ENCODE measurements at places on chromosomes 2 and 18. TPM values are rescaled to one million over a fixed set of nuclear protein-coding genes. Genes with fewer than 3 reads are reported as not detected.

GRCh38 chr2:211930331-211930730 is 608.3 kb downstream of the ERBB4 start:
- DNase-seq = no peak

DNA sequence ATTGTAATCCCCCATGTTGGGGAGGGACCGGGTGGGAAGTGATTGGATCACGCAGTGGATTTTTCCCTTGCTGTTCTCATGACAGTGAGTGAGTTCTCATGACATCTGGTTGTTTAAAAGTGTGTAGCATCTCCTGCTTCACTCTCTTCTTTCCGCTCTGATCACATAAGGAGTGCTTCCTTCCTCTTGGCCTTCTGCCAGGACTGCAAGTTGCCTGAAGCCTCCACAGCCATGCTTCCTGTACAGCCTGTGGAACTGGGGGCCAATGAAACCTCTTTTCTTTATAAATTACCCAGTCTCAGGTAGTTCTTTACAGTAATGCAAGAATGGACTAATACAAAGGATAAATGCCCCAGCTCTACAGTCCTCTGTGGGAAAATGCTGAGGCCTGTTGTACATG is 437.5 kb upstream of the NXPH2 start:
- no peak for DNase-seq

DNA sequence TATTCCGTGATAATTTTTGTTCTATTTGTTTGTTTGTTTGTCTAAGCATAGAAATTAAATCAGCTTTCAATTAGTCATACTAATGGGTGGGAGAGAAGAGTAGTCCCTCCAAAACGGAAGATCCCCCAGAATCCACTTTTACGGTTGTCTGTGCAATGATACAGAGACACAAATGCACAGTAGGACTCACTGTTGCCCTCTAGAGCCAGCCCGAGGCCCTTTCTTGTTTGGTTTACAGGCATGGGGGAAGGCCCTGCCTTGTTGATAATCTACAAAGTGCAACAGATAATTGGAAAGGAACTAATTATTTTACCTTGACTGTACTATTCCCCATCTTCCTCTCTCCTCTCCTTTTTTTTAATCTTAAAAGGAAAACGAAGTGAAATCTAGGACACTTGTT is 121.1 kb downstream of the ACOXL start:
- no peak for DNase-seq

DNA sequence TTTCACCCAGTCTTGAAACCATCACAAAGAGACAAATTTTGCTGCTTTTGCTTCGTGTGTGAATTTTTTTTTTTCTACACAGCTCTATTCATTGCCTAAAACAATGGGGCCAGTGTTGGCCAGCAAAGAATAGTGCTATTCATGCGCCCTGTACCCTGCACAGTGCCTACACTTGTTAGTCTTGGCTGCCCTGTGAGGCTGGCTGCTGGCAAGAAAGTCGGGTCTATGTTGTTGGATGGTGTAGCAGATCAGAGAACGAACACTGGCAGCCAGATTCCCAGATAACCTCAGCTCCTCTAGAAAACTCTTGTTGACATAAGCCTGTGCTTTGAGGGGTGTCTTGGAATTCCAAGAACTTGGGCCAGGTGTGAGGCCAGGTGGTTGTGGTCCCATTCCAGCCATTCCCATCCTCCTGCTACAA is 455.7 kb upstream of the TCF4 start:
- no peak for DNase-seq

- no peak for DNase-seq
Measured at GRCh38 chr2:41737888-41738287, 309.9 kb upstream of the PKDCC start.

GRCh38 chr2:233436691-233437438 is 82.6 kb downstream of the DGKD start:
- no peak for DNase-seq

GRCh38 chr2:114496959-114497358 is 54.5 kb downstream of the DPP10 start:
- no peak for DNase-seq

GRCh38 chr2:237667893-237668292 is 40.5 kb downstream of the LRRFIP1 start:
- DNase-seq = no peak

- no peak for DNase-seq
Measured at GRCh38 chr2:231104115-231104713, 20.6 kb downstream of the HTR2B start.

- no peak for DNase-seq
Measured at GRCh38 chr2:218721934-218722333, 11.3 kb downstream of the TTLL4 start.

The TAF4B gene
- 7.1 TPM for total RNA-seq

Measured in epithelial cell of proximal tubule (primary cell).